A549 treated with dexamethasone at 1 μM for 4 hours (cell line): ENCODE measurements at places on chromosomes 6 and 20. TPM values are rescaled to one million over a fixed set of nuclear protein-coding genes. Genes with fewer than 3 reads are reported as not detected.

Gene AVP
- not detected in 5 replicates for total RNA-seq

Gene BMP5
- total RNA-seq, result 0.01 to 0.04 TPM in 2 of 5 replicates, not detected in the others

Gene SPEF1
- total RNA-seq, result 1.4 to 2.1 TPM (median 1.7 TPM) in 5 replicates

Gene ACTL10
- not detected in 5 replicates for total RNA-seq

Gene B3GAT2
- 0.01 to 0.03 TPM (median 0.02 TPM) in 4 of 5 replicates, not detected in the other for total RNA-seq

Gene PI3
- 1.9 to 4.3 TPM (median 2.3 TPM) in 5 replicates for total RNA-seq

Gene GPR63
- 0.30 to 0.47 TPM (median 0.36 TPM) in 5 replicates for total RNA-seq

Gene GSTA4
- 7.6 to 9.7 TPM (median 8.7 TPM) in 5 replicates for total RNA-seq

Gene VSX1
- 0.69 to 1.3 TPM (median 0.88 TPM) in 5 replicates for total RNA-seq

Gene TPBG
- 30.0 to 36.1 TPM (median 35.1 TPM) in 5 replicates for total RNA-seq

Gene ADNP
- total RNA-seq, result 45.3 to 51.6 TPM (median 48.2 TPM) in 5 replicates

Gene PHACTR3
- total RNA-seq, result 0.40 to 0.73 TPM (median 0.49 TPM) in 5 replicates

Gene HLA-DQA1
- not detected in 5 replicates for total RNA-seq

Gene C6orf163
- total RNA-seq, result 0.09 to 0.32 TPM (median 0.22 TPM) in 5 replicates

Gene SEL1L2
- not detected in 5 replicates for total RNA-seq

Gene HLA-DQB2
- not detected in 5 replicates for total RNA-seq

Gene ANKRD6
- total RNA-seq, result 1.3 to 2.1 TPM (median 1.8 TPM) in 5 replicates

Gene HAO1
- not detected in 5 replicates for total RNA-seq

Gene FAXC
- total RNA-seq, result 6.3 to 7.8 TPM (median 7.2 TPM) in 5 replicates

Gene PROCR
- 121 to 148 TPM (median 145 TPM) in 5 replicates for total RNA-seq
